ENCODE measurements at places on chromosomes 2 and 18.
A peak's percentile ranks its signal among the peaks of the same experiment; 100 is the strongest.

GRCh38 chr18:22705328-22705727, 227.8 kb upstream of the RBBP8 start:
- DNase-seq = no peak

GRCh38 chr2:143051465-143051864, 77.8 kb upstream of the ARHGAP15 start:
- no peak for DNase-seq

DNA sequence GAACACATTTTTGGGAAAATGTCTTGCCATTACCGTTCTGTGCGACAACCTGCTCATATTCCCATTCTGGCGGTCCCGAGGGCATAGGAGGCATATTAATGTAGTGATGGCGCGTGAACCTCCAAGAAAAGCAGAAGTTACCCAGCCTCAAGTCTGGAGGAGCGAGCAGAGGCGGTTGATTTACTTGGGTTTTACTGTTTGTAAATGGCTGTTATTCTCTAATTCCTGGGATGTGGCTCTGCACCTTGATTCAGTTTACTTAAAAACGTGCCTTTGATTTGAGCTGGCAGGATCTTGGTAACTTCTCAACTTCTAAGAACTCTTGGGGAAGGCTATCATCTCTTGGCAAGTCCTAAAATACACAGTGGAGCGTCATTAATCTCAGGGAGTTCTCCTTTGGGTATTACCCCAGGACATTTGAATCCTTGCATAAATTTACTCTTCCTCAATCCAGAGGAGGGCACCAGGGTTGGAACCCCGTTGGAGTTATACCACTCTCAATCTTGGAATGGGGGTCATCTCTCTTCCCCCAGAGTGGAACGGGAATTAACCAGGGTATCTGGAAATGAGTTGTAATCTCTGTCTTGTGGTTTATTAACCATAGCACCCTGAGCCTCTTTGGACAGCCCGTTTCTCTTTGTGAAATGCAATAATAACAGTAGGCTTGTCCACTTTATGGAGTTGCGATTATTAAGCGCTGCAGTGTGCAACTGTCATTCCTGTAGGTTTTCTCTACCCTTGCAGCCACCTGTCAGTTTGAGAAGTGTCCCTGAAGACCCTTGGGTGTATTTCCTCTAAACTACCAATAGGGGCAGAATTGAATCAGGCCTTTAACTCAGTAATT, 2.1 kb downstream of the HK2 start:
- peak; percentile 66 for DNase-seq

DNA sequence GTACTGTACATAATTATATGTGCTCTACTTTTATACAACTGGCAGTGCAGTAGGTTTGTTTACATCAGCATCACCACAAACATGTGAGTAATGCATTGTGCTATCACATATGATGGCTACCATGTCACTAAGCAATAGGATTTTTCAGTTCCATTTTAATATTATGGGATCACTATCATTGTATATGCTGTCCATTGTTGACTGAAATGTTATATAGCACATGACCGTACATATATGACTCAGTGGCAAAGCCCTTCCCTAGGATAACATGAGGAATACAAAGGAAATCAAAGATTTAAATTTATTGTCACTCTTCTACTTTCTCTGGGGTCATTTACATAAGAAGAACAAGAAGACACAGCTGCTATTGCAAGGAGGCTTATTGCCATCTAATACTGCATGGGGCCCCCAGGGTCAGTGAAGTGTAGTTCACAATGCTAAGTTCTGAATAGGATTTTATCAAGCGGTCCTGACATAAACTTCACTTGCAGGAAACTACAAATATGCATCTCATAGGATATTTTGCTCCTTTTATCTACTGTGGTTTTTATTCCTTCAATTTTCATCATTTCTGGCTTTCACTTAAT, 21.8 kb downstream of the PDE1A start:
- no peak for DNase-seq

- DNase-seq = no peak
Measured at GRCh38 chr2:42618972-42619371, 50.5 kb downstream of the MTA3 start.

DNA sequence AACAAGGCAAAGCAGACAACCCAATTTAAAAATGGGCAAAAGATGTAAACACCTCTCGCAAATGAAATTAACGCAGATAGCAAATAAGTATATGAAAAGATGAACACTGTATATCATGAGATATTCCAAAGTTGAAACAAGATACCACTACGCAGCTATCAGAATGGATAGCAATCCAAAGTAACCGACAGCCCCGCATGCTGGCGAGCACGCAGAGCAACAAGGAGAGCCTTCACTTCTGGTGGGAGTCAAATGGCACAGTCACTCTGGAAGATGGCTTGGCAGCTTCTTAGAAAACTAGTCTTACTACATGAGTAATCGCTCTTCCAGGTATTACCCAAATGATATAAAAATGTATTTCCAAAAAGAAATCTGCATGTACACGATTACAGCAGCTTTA, 1.4 kb downstream of the NDUFA10 start:
- DNase-seq = no peak

DNA sequence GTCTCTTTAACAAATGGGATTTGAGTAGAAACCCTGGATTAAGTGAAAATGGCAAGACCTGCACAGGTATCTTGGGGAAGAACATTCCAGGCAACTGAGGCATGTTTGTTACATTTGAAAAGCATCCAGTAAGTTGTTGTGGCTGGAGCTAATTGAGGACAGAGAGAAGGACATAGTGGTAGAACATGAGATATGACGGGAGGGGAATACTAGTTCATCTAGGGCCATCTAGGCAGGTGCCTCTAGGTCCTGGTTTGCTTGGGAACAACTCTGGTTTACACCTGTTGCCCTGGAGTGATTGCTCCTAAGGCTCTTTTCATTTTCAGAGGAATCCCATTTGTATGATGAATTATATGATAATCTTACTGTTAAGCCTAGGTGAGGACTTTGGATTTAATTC, 19.7 kb upstream of the CCDC141 start:
- no peak for DNase-seq

DNA sequence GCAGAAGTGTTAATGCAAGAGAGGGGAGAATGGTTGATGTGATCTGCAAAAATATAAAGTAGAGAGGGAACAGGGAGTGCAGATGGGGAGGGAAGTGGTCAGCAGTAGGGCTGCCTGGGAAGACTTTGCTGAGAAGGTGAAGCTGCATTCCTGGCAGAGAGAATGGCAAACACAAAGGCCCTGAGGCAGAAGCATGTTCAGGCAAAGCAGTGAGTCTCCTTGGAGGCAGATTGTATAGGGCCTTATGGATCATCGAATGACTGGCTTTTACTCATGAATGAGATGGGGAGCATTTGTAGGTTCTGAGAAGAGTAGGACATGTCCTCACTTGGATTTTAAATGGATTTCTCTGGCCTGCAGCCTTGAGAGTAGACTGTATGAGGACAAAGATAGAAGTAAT, 9.5 kb downstream of the ITGA6 start:
- DNase-seq = no peak
